ENCODE measurements at places on chromosomes 16 and 17.
A peak's percentile ranks its signal among the peaks of the same experiment; 100 is the strongest.

DNA sequence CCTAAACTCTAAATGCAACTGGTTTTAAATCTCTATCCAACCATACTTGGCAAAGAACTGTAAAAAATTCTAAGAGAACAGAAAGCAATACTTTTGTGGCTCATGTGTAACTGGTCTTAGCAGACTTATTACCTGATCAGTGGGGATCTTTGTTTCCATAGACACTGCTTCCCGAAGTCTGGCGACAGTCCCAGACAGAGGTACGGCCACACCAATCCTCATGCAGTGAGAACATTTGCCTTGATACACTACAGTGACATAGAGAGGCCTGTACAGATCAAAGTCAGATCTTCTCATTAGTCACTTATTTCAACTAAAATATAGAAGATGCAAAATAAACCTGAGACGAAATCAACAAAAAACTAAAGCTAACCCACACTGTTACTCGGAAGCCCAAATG lies 43.9 kb downstream of the USP31 start:
- no peak for DNase-seq

- no peak for DNase-seq
Observed at GRCh38 chr16:52318302-52319009, 228.5 kb downstream of the TOX3 start.

GRCh38 chr17:2058586-2059546 lies 4.0 kb downstream of the HIC1 start:
- DNase-seq, result peak; percentile 86

DNA sequence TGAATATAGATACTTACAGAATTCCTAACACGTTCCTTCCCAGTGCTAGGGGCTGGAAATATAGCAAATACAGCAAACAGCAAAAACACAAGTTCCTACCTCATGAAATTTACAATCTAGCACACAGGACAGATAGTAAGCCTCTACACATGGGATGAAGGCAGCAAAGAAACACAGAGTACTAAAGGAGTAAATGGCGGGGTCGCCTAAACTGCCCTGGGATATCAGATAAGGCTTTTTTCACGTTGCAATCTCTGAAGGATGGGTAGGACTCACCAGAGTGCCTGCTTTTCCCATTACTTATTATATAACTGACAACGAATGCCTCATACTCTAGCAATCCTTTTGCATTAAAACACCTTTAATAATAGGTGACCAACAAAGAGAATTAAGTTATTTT lies 19.8 kb downstream of the CEP112 start:
- DNase-seq, result no peak

DNA sequence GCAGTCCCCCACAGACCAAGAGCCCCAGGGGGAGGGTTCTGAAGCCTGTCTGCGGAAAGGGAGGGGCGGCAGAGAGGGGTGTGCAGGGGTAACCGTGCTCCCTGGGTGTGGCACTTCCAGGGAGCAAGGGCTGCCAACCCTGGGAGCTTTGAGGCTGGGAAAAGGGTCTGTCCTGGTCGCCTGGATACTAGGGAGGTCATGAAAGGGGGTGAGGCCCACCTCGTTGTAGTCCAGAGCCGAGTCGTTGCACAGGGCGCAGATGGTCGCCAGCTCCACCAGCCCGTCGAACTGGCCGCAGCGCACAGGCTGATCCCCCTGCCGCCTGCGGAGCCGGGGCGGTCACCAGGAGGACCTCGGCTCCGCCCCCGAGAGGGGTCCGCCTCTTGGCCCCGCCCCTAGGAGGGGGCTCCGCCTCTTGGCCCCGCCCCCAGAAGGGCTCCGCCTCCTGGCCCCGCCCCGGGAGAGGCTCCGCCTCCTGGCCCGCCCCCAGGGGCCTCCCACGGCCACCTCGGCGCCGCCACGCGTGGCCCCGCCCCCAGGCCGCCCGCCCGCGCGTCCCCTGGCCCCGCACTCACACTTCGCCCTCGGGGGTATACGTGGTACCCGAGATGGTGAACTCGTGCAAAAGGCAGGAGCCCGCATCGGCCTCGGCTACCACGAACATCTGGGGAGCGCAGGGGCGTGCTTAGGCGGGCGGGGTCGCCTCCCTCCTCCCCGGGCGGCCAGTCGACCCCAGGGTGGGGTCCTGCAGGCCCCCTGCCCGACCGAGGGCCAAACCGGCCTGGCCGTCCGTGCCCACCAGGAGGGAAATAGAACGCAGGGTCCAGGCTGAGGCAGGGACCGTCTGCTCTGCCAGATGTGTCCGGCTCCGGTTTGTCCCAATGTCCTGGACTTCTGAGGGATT lies 19.5 kb downstream of the ATP2A3 start:
- peak; percentile 48 for DNase-seq

- DNase-seq, result peak; percentile 13
Observed at GRCh38 chr16:20944861-20945574, 44.4 kb downstream of the LYRM1 start.

DNA sequence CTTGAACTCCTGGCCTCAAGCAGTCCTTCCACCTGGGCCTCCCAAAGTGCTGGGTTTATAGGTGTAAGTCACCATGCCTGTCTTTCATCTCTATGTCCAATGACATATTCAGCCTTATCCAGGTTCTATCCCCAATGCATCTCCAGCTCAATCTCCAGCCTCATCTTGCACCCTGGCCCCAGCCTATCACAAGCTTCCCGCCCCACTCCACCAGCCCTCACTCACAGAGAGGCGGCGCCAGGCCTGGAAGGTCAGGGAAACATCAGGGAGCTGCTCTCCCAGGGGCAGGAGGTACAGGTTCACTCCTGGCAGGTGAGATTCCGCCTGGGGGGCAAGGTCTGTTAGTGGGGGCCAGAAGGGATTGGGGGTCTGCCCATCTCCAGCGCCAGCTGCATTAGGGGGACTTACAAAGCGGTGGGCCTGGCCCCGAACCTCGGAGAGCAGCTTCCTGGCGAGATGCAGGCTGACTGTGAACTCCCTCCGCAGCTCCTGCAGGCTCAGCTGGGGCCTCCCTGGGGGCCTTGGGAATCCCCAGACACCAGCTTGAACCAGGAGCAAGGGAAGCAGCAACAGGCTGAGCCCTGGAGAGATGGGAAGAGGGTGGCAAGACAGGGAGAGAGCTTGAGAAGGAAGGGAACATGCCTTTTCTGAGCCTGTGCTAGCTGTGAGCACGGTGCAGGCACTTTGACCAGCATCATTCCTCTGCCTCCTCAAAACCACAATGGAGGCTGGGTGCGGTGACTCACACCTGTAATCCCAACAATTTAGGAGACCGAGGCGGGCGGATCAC lies 3.0 kb downstream of the IL27 start:
- no peak for DNase-seq

DNA sequence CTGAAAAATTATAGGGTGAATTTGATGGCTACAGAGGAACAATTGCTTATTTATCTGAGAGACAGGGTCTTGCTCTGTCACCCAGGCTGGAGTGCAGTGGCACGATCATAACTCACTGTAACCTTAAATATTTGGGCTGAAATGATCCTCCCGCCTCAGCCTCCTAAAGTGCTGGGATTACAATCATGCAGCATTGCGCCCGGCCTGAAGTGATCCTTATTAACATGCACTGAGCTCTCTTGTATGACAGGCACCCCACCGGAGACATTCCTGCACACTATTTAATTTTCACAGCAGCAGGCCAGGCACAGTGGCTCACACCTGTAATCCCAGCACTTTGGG lies 77.7 kb downstream of the CNGB1 start:
- no peak for DNase-seq

- no peak for DNase-seq
Observed at GRCh38 chr17:83031321-83031945, 48.0 kb upstream of the METRNL start.

GRCh38 chr17:19010729-19011505 lies 6.4 kb upstream of the FAM83G start:
- DNase-seq, result no peak

DNA sequence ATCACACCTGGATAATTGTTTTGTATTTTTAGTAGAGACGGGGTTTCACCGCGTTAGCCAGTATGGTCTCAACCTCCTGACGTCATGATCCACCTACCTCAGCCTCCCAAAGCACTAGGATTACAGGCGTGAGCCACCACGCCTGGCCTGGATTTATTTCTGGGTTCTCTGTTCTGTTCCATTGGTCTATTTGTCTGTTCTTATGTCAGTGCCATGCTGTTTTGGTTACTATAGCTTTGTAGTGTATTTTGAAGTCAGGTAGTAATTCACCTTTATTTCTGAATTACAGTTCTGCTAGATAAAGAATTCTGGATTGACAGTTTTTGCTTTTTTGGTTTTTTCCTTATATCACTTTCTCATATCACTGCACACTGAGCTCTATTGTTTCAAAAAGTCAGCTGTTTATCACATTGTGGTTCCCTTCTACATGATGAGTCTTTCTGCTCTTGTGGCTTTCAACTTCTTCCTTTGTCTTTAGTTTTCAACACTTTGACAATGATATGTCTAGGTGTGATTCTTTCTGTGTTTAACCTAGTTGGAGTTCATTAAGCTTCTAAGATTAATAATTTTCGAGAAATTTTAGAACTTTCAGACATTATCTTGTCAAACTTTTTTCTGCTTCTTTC lies 98.2 kb downstream of the CA4 start:
- DNase-seq, result no peak

GRCh38 chr16:68179196-68179795 lies 56.6 kb downstream of the ESRP2 start:
- DNase-seq, result no peak
